RPMI8226 (cell line): ENCODE measurements at places on chromosomes 6 and 20.
A peak's percentile ranks its signal among the peaks of the same experiment; 100 is the strongest.

DNA sequence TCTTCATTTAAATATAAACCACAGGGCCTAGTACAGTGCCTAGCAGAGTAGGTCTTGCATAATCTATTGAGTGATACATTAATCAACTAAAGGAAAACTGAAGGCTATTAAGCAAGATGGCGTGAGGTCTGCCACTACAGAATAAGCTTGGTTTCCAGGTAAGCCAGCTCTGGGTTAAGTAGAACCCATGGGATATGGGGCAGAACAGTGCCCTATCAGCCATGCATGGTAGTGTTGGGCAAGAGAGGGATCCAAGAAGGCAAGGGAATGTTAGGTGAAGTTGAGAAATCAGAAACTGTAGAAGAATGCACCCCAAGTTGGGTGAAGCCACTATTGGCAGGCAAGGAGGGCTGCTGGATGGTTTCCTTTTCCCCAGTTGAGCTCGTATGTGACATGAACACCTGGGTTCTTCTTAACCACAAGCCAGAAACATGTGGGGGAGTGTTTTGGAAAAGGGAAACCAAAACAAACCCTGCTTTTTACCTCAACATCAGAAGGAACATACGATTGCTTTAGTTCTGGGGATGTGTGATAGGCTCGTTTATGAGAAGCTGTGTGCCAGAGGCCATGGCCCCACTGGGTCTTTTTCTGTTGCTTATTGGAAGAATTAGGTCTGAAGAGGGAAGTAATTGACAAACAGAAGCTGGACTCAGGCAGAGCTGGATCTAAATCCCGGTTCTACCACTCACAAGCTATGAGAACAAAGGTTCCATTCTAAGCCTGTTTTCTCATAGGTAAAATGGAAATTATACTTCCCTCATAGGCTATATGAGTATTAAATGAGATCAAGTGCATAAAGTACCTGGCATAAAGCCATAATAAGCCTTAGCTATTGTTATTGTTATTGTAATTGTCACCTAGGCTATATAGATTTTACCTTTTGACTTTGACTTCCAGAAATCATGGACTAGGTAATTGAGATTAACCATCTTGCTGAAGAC is 33.5 kb downstream of the NEDD9 start:
- DNase-seq: no peak

DNA sequence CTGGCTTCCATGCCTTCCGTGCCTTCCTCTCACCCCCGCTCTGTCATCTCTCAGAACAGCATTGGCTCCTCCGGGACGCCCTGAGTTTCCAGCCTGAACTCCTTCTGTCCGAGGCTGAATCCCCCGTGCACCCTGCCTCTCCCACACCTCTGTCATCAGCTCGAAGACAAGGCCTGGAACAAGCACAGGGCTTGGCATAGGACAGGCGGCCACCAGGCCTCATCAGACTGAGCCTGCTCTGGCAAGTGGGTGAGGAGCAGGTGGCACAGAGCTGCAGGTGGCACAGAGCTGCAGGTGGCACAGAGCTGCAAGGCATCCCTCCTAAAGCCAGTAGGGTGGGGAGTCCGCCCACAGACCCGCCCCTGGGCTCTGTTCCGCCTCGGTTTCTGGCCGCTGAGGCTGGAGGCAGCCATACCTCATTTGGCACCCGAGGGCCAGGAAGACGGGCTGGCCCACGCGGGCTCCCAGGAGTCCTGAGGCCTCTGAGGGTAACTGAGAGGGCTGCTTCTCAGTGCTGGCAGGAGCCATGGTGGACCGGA is 60.2 kb downstream of the EZR start:
- peak; percentile 30 for DNase-seq

DNA sequence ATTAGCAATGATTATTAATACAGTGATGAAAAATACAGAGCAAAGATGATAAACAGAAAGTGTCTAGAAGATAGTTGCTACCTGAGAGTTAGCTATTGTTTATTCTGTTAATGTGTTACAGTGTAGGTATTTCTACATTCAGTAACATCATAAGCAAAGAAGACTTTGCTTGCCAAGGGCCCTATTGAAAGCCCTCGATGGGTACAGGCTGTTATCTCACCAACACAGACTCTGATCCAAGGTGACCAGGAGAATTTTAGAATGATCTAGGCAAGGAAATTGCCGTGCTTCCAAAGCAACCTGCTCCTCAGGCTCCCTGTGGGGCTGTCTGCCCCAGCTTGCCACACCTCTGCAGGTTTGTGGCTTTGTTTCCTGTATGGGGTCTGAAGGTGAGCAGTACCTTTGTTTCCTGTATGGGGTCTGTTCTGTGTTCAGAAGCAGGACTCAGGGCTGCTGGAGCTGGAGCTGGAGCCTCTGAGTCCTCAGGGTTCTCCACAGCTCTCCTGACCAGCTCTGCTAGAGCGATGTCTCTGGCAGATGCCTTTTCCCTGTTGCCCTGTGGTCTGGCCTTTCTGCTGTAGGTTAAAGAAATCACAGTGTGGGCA is 32.5 kb downstream of the PHACTR3 start:
- no peak for DNase-seq

- no peak for DNase-seq
These were observed 14.3 kb upstream of the CDH22 start for GRCh38 chr20:46322641-46323040.

DNA sequence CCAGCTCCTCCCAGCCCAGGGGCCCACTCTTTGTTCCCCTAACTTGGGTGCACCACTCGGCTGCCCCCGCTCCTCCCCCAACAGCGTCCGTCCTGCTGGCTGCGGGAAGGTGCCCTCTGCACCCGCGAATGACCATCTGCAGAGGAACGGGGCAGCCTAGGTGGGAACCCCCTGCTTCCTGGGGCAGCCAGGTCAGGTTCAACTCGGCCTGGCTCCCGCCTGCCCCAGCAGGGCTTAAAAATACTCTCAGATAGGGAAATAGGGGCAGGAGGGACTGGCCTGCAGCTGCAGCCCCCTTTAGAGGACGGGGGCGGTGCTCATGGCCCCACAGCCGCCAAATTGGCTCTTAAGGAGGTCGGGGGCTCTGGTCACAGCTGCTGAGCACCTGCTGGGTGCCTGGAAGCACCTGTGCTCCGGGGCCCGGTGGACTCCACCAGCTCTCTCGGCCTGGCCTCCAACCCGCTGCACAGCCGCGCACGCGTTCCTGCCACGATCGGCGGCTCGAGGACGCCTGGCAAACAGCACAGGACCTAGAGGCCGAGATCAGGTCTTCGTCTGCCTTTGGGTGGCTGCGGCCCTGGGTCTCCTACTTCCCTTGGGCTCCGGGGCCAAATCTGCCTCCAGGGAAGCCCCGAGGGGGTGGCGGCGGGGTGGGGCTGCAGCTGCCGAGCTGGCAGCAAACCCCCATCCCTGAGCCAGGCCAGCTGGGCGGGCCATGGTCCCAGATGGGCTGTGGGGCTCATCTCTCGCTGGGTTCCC is 700 bp upstream of the LAMA5 start:
- DNase-seq: peak; percentile 89

DNA sequence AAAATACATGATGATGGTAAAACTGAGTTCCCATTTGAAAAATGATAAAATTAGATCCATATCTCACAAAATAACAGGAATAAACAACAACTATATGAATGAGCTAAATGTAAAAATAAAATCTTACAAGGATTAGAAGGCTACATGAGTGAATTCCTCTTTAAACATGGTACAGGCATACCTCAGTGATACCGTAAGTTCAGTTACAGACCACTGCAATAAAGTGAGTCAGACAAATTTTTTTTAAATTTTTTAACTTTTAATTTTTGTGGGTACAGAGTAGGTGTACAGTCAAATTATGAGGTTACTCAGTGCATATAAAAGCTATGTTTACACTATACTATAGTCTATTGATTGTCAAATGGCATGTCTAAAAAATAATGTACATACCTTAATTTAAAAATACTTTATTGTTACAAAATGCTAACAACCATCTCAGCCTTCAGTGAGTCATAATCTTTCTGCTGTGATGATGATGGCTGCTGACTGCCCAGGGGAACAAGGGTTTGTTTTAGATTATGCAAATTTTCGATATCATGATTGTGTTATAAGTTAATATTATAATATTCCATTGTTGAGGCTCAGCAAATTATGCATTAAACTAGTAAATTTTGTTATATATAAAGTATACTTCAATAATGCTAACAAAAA is 222.8 kb upstream of the RUNX2 start:
- no peak for DNase-seq

DNA sequence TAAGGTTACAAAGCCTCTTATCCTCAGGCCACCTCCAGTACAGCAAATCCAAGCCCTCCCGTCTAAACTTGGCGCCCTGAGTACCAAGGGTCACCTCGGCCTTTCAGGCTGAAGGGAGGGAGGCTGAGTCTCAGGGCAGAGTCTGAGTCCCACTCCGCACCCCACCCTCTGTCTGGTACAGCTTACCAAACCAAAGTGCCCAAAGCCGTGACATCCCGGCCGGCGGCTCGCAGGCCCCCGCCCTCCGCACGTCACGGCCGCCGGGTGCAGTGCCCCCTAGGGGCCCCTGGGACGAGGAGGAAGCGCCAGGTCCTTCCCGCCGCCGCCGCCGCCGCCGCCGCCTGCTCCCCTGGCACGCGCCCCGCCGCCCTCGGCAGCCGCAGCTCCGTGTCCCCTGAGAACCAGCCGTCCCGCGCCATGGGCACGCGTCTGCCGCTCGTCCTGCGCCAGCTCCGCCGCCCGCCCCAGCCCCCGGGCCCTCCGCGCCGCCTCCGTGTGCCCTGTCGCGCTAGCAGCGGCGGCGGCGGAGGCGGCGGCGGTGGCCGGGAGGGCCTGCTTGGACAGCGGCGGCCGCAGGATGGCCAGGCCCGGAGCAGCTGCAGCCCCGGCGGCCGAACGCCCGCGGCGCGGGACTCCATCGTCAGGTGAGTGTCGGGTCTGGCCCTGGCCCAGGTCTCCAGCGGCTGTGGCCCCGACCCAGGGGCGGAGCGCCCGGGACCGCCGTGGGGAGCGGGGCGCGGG is at the start of gene MTHFD1L:
Gene MTHFD1L, plus strand, starts transcription at position 297 of the 741 bp plus-strand sequence. Its CDS starts 121 bp downstream, at position 418.
- peak; percentile 88 for DNase-seq

- DNase-seq: no peak
These were observed 224.0 kb downstream of the SOD2 start for GRCh38 chr6:159468994-159469393.

GRCh38 chr20:25574411-25574810 is 10.9 kb downstream of the NINL start:
- DNase-seq: no peak
